ENCODE measurements at places on chromosomes 12 and 14.

DNA sequence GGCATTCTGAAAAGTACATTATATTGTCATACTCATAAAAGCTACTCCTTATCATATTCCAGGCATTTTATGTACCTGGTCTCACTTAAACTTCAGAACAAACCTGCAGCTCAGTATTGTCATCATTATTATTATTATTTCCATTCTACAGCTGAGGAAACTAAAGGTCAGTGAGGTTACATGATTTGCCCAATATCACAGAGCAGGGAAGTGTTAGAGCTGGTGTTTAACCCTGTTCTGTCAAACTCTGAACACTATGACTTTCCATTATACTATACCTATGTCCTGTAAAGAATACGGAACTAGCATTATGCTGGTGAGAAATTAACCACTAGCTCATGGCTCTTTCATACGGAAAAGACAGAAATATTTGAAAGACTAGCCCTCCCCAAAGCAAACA lies 56.4 kb downstream of the STON2 start:
- no peak for DNase-seq

DNA sequence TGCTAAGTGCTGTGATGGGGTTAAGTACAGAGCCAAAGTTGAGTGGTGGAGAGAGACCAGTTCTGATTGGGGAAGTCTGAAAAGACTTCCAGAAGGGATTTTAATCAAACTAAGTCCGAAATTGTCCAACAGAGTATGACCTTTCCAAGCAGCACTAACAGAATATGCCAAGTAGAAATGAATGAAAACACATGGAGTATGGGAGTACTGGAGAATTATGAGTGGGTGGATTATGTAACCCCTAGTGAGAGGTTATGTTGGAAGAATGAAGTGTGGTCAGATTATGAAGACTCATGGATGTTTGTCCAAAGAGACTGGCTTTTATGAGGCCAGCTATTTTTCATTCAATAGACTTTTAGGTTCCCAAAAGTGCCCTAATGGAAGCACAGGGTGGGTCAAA lies 94.0 kb upstream of the PLEKHA5 start:
- no peak for DNase-seq

DNA sequence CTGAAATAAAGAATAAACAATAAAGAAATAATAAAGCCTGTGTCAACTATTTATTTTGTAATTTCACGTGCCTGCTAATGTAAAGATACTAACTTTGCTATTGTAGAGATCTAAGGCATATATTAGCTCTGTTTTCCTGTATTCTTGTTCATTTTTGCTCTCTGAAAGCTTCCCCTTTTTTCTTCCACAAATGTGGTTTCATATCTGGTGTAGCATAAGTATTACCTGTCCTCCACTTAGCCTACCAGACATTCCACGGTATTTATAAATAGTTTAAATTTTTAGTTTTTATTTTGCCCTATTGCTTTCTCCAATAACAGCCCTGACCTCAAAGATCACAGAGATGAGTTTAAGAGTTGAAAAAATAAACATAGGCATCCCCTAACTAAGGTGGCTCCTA lies 92.6 kb upstream of the ATP2B1 start:
- DNase-seq: no peak

- DNase-seq: no peak
These were observed 6.9 kb downstream of the MAP3K9 start for GRCh38 chr14:70802379-70802778.

DNA sequence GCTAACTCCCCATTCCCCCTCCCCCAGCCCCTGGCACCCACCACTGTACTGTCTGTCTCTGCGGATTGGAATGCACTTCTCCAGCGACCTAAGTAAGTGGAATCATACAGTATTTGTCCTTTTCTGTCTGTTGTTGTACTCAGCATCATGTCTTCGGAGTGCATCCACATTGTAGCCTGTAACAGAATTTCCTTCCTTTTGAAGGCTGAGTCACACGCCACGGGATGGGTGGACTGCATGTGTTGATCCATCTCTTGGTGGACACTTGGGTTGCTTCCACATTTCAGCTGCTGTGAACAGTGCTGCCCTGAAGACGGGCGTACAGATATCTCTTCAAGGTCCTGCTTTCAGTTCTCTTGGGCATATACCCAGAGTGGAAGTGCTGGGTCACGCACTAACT lies 34.4 kb downstream of the DDX51 start:
- no peak for DNase-seq

DNA sequence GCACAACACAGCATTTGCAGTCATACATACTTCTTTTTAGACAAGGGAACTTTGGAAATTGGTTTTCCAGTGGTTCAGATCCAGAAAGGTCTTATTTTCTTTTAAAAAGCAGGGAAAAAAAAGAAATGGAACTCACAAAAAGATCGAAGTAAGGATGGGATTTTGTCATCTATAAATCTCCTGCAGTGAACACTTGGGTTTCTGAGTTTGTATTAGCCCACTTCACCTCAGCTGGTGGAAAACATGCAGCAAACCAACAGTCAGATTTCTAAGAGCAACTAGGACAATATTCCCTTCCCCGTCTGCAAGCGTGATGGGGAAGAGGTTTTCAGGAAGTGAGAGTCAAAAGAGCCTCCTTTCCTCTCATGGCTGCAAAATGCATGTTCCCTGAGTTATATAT lies 4.6 kb downstream of the MYF5 start:
- no peak for DNase-seq

DNA sequence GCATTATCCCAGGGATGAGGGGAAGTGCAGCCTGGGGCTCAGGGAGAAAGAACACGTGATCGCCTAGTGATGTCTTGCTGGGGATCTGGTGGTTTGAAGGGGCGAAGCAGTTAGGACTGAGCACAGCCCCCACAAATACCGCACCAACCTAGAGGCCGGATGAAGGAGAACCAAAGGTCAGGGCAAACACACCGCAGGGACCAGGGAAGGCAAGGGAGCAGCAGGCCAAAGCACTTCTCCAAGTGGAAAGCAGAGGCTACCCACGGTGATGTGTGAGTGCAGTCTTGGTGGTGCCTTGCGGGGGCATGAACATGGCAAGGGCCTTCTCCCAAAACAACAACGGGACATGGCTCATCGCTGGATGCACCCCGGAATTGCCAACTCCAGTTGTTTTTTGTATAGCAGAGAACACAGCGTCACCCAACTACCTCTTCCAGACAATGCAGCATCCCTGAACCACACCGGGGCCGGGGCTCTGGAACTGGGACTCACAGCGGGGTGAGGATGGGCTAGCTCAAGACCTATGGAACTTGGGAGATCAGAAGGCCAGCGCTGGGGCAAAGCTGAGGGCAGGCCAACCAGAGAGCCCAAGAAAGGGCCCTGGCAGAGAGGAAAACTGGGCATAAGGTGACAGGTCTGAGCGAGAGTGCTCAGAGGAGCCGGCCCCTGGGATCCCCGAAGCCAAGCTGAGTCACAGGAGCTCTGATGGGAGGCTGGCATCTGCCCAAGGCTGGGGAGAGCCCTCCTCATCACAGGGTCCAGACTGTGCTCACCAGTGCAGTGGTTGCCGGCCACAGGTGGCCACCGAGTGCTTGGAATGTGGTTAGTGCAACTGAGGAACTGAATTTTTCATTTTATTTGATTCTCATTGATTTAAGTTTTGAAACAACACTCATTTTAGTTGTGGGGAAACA lies 11.1 kb downstream of the GALNT16 start:
- no peak for DNase-seq

DNA sequence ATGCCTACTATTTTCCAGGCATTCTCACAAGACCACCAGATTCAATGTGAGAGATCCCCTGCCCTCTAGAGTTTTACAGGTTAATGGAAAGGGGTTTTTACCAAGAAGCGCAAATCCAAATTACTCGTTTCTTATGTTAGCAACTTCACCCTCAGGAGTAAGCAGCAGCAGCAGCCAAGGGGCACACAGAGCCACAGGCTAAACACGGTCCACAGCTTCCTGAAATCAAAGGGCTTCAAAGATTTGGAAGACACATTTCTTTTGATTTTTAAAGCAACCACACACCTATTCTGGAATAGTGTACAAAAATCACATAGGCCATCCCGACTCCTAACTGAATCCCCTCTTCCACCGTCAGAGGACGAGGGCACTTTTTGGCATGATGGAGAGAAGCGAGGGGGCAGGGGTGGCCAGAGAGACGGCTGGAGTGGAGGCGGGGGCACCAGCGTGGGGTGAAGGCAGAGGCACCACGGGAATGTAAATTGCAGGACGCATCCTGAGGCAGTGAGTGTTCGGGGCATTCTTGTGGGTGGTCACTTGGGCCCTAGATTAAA lies 107.0 kb downstream of the ARF6 start:
- no peak for DNase-seq
